ENCODE measurements at places on chromosomes 16 and 17.

GRCh38 chr16:12318661-12319427, 342.3 kb downstream of the SNX29 start:
- no peak for DNase-seq

DNA sequence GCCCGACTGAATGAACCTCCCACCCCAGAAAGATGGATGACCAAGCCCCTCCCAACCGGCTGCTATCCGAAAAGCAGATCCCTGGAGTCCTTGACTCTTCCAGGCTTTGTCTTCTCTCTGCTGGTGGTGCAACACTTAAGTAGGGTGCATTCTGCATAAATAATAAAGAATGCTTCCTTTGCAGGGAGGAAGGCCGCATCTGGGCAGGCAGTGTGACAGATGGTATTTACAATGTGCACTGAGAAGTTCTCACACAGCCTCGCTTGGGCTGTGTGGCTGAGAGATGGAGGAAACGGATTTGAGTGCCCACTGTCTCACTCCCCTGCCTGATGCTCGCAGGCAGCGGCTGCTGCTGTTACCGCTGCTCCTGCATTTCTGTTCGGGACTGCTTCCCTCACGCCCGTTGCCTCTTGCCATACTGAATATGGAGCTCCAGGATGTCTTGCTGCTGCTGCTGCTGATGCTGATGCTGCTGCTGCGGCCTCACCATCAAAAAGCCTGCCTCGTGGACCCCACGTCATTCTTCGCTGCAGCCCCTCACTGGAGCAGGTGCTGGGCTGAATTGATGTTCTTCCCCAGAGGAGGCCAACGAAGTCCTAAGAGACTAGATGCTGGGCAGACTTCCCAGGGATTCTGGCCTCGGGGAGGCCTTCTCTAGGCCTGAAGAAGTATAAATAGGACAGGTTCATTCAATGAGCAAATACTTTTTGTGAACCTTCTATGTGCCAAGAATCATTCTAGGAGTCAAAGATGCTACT, 7.1 kb upstream of the RHBDL3 start:
- DNase-seq, result no peak

DNA sequence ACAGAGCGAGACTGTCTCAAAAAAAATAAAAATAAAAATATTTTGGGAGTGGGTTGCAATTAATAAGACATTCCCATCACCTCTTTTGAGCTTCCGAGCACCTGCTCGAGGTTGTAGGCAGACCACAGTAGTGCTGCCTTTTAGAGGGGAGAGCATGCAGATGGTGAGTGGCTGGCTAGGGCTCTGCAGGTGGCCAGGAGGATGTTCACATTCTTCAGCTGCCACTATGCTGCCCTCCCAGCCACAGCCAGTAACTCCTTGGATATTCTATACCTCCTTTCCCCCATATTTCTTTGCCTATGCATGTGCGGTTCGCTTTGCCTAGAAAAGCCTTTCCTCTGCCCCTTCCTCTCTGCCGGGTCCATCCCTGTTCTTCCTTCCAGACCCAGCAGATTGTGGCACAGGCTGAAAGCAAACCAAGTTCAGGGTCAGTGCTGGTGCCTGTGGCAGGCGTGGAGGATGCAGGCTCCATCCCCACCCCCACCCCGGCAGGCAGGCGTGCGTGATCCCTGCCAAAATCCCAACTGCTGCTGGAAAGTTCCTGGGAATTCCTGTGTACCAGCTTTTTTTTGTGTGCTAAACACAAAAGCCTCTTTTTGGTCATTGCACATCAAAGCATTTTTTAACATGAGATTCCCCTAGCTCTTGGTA, 33.8 kb upstream of the CMIP start:
- no peak for DNase-seq

DNA sequence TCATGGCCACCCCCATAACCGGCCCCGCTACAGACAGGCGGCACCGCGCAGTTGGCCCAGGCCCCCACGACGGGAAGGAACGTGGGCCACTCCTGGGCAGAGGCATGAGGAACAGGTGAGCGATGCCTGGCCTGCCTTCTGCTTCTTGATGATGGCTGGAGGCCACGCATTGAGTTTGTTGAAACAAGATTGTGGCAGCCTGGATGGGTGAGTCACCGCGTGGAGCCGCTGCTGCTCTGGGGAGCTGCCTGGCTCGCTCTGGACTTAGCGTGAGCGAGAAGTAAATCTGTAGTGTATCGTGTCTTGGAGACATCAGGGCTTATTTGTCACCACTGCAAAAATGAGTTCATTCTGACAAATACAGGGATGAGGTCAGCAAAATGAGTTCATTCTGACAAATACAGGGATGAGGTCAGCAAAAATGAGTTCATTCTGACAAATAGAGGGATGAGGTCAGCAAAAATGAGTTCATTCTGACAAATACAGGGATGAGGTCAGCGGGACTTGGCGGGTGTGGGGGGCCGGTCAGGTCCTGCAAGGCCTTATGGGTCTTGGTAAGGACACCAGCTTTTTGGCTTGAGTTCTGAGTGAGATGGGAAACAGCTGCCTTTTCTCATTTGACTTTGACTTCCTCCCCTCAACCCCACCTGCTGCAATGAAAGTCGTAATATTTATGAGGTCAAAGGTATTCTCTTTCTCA, 93.0 kb downstream of the SEC14L1 start:
- DNase-seq, result no peak

GRCh38 chr17:81405411-81405872, 10.2 kb downstream of the BAHCC1 start:
- no peak for DNase-seq

DNA sequence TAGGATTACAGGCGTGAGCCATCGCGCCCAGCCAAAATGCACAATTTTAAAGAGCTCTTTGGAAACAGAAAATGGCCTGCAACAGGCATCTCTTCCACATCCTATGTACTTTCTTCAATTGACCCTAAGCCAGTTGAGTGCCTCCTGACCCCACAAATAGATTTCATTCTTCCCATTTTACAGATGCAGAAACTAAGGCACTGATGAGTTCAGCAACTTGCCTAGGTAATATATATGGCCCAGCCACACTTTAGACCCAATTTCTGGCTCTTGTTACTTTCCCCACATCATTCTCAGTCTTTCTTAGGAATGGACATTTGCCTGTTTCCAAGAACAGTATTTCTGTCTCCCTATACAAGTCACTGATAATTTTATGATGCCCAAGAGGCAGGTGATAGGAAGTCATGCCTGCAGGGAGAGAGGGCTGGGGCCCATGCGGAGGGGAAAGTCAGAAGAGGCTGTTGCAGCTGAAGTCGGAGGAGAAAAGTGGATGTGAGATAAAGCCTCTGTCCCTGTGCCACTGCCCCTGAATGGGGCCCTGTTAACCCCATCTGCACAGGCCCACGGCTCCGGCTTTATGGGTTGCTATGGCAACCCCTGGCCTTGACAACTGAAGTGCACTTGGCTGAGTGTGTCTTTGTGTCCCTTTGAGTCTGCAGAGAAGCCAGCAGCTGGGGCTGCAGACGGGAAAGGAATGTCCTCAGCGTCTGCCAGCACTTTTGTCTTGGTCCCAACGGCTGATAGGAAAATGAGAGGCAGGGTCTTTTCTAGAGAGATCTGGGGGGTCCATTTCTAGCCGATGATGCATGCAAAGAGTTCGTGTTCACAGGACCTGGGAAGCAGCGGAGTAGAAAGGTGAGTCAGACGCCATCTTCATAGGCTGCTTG, 45.9 kb downstream of the ABAT start:
- DNase-seq, result no peak

All from activated T-helper 1 cell treated with Interleukin-2 at 50 U/mL for 16 hours (primary cell).